Bronchial epithelial cell (primary cell): ENCODE measurements at places on chromosomes 5 and 9. TPM values are rescaled to one million over a fixed set of nuclear protein-coding genes. Genes with fewer than 3 reads are reported as not detected.
A peak's percentile ranks its signal among the peaks of the same experiment; 100 is the strongest.

The MLANA gene
- not detected in 2 replicates for total RNA-seq

GRCh38 chr5:1264211-1264610 is 30.7 kb downstream of the TERT start:
- no peak for DNase-seq

The INSL4 gene
- total RNA-seq = 0.26 TPM in 1 of 2 replicates, not detected in the other

DNA sequence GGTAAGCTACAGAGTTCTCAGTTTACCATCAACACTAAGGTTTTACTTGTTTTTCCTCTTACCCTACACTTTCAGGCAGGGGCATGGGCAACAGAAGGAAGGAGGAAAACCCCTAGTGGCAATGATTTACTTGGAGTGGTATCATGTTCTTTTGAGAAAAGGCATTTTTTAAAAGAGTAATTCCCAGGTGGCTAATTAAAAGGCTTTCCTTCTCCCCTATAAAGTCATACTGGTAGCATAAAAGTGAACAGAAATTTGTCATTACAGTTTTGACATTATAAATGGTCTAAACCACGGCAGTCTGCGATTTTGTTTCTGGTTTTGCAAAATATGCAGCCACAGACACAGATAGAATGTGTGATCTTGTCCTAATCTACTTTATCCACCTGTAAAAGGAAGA is 30.9 kb upstream of the OR2K2 start:
- DNase-seq = no peak

GRCh38 chr5:16791036-16791705 is 144.9 kb downstream of the MYO10 start:
- DNase-seq = peak; percentile 58

DNA sequence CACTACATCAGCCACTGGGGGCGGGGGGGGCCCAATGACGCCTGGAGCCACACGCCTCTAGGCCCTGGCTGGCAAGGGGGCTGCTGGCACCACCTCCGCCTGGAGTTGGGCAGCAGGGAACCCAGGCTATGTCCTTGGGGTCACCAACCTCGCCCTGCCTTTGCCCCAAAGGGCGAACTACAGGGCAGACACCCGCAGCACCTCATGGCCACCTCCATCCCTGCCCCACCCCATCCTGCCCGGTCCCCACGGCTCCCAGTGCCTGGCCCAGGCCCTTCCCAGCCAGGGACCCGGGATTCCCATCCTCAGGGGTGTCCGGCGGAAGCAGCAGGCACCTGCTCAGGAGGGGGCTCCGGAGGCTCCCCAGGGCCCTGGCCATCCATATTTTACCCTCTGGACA is 37.0 kb downstream of the NACC2 start:
- no peak for DNase-seq

The ALDH7A1 gene
- 44.2 and 46.7 TPM in 2 replicates for total RNA-seq

The PARP8 gene
- 14.5 and 15.4 TPM in 2 replicates for total RNA-seq

- no peak for DNase-seq
Observed at GRCh38 chr5:118258223-118258622, 730.1 kb downstream of the DTWD2 start.

GRCh38 chr5:126965061-126965475 is 65.3 kb downstream of the MARCHF3 start:
- DNase-seq = peak; percentile 96

The PTGER4 gene
- 6.1 and 8.7 TPM in 2 replicates for total RNA-seq

The TUSC1 gene
- 10.9 and 20.5 TPM in 2 replicates for total RNA-seq

GRCh38 chr5:110536120-110537115 is 190.1 kb downstream of the TMEM232 start:
- no peak for DNase-seq

The FOXD4L5 gene
- total RNA-seq = under 0.01 and 0.13 TPM in 2 replicates

- DNase-seq = peak; percentile 42
Observed at GRCh38 chr5:78008356-78008967, 232.3 kb upstream of the TBCA start.

DNA sequence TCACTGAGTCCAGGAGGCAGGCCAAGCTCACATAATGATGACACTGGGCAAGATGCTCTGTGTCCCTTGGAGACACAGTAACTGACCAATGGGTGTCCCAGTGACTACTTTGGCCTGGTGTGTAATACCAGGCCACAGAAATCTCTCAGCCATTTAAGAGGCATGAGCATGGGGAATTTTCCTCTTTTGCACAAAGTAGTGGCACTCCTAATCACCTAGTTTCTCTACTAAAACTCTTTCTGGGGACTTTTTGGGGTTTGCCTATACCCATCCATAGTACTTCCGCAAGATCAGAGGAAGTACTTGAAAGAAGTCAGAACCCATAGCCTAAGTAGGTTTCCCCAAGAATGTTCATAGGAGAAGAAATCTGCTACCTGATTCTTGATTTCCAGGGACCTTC is 161.9 kb downstream of the ARSB start:
- no peak for DNase-seq

The GTF3C5 gene
- 29.7 and 31.4 TPM in 2 replicates for total RNA-seq

The SLC46A2 gene
- not detected in 2 replicates for total RNA-seq

GRCh38 chr5:36658038-36658756 is 51.8 kb downstream of the SLC1A3 start:
- no peak for DNase-seq

- peak; percentile 97 for DNase-seq
Observed at GRCh38 chr9:77707383-77708063, 59.4 kb upstream of the GNA14 start.

The PCDHGA8 gene
- total RNA-seq = under 0.01 and 0.51 TPM in 2 replicates

DNA sequence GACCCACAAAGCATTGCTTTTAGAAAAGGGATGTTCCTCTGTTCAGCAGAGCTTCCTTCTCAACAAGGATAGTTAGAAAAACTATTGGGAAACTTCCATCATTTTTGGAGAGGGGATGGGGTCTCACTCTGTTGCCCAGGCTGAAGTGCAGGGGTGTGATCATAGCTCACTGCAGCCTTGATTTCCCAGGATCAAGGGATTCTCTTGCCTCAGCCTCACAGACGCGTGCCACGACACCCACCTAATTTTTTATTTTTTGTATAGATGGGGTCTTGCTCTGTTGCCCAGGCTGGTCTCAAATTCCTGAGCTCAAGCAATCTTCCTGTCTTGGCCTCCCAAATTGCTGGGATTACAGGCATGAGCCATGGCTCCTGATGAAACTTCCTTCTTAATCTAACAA is 34.8 kb downstream of the PHAX start:
- no peak for DNase-seq

- peak; percentile 59 for DNase-seq
Observed at GRCh38 chr5:95864944-95865504, 42.5 kb upstream of the GLRX start.

DNA sequence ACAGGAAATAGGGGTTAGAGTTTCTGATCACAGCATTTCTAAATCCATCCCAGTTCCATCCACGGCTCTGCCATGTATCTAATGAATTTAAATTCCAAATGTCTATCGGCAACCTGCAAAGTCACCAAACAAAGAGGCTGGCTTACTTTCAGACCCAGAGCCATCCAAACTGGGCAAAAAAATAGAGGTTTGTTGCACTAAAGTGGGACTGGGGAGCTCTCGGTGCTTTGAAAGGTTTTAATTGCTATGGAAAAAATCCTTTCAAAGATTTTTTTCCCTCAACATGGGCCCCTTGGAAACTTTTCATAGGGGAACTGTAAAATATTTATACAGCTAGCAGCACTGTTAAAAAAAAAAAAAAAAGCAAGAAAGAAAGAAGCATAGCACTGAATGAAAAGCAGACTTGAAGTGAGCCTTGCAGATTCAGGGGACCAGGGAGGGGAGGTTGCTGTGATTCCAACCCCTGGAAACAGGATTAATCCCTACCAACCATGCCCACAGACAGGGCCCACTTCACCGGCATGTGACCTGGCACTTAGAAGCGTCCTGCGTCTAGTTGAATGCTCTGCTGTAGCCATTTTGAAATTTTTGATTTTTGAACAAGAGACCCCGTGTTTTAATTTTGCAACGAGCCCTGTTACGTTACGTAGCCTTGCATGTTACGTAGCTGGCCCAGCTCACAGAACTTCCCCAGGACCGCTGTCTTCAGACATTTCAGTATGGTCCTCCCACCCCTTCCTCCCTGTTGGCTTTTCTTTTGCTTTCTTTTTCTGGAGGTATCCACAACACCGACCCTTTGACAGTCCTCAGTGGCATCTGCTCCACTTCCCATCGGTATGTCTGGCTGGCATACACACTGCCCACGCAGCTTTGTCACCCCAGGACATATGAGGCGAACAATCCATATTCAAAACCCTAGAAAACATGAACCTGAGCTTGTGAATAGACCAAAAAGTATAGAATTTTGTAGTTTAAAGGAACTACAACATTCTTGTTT is 105.3 kb upstream of the NFIB start:
- no peak for DNase-seq

GRCh38 chr5:95938347-95938746 is 23.3 kb downstream of the ELL2 start:
- no peak for DNase-seq

- DNase-seq = peak; percentile 30
Observed at GRCh38 chr5:112413611-112414010, 5.5 kb downstream of the EPB41L4A start.

DNA sequence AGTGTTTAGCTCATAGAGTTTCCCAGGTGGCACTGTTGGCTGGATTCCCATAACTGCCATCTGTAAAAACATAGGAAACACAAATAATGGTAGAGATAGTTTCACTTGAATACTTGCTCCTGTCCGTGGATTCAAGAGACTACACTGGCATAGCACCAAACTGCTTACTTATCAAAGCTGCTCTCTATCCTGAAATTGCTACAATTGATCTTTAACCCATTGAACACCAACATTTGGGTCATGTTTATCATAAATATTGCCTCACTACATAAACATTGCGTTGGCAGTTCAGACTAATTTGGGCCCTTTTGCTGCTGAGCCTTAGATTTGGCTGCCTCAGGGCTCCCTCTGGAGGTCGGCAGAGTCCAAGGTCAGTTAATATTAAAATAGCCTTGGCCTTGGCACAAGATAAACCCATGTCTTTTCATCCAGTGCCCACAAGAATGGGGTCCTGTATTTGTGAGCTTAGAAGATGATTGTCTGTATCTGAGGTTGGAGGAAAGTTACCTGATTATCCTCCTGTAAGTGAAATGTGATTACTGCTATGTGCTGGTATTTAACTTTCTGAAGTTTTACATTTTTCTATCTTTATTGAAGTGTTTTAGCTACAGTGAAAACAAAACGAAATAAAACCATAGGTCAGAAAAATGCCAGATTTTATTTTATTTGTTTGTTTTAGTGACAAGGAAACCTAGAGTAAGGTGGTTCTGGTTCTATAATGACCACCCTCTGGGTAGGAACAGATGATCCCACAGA is 4.0 kb upstream of the RANBP3L start:
- DNase-seq = peak; percentile 51

DNA sequence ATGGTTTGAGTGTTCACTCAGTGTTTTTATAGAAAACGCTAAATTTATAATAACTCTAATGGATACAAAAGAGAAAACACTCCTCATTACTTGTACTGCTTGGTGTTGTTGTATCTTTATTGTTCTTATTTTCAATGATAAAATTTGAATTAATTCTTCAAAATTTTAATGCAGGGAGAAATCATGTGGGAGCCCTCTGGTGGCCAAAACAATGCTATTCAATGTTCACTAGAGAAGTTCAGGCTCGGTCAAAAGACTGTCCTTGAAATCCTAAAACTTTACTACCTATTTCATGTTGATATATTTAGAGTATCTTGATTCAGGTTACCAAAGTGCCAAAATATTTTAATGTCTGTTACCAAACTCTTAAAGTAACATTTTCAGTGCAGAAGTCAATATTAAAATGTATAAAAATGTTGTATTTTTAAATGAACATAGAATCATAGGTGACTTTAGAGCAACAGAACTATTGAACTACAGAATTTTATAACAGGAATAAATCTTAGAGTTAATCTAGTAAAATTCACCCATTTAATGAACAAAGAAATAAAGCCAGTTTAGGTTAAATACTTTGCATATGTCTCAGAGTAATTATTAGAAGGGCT is 1259.8 kb downstream of the PTPRD start:
- peak; percentile 0 for DNase-seq

DNA sequence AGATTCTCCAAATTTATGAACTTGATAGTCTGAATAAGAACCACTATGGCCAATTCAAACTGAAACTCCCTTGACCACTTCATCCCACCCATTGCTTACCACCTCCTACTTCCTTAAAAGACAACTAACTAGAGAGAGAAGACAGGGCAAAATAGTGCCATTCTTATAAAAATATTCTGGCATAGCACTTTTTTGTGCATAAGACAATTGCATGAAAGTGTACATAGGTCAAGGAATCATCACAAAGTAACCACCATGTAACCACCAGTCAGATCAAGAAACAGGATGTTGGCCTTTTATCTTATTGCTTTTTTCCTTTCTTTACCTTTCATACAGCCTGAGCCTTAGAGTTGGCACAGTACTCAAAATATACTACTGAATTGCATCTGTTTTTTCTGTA is 8.1 kb upstream of the ARSB start:
- no peak for DNase-seq

GRCh38 chr9:95305770-95306492 is 11.6 kb downstream of the FANCC start:
- no peak for DNase-seq

DNA sequence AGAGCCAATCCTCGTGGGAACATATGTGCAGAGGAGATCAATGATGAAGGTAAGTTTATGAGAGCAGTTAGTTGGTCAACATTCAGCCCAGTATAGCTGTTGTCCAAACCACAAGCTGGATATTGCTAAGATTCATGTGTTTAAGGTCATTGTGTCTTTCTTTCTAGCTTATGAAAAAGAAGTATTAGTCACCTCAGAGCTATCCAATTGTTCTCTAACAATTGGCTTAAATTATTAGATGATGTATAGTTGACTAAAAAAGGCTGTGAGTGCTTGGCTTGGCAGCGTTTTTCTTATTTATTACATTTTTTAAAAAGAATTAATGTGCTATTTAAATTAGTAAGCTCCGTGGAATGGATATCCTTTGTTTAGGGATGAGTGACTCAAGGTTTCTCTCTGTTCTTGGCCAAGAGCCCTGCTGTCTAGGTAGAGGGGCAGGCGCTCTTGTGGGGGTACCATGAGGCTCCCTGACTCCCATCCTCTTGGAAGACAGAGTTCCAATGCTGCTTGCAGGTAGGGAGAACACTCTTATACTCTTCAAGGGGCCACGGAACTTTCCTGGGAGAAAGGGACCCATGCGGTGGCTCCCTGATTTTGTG is 487.4 kb downstream of the IRX1 start:
- DNase-seq = peak; percentile 60

- DNase-seq = peak; percentile 15
Observed at GRCh38 chr9:110316261-110317075, 21.2 kb downstream of the TXNDC8 start.

DNA sequence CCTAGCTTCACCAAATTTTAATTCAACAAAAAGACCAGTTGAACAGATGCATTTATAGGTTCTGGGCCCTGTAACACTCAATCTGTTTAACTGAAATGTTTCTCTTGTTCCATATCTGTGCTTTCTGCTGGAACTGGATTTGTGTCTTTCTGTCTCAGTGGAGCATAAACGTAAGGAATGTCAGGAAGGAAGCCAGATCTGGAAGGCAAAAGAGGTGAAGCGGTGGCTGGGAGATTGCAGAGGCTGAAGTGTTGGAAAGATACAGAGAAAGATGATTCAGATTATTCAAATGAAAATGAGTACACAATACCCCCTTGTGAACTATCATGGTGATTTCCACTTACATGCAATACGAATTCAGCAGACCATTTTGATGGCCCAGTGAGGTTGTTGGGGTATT is 406.8 kb downstream of the BRINP1 start:
- DNase-seq = no peak

GRCh38 chr9:98569491-98569890 is 139.2 kb downstream of the GABBR2 start:
- DNase-seq = no peak
